ENCODE measurements at places on chromosomes 5 and 9.
A peak's percentile ranks its signal among the peaks of the same experiment; 100 is the strongest.

- DNase-seq: no peak
These were observed 60.5 kb upstream of the C9orf72 start for GRCh38 chr9:27633764-27634163.

GRCh38 chr5:134371834-134372340, 518 bp downstream of the UBE2B start:
- peak; percentile 31 for DNase-seq

- DNase-seq: no peak
These were observed 22.3 kb downstream of the FAM78A start for GRCh38 chr9:131253891-131254491.

GRCh38 chr5:179699616-179700237, 960 bp downstream of the CANX start:
- DNase-seq: no peak

DNA sequence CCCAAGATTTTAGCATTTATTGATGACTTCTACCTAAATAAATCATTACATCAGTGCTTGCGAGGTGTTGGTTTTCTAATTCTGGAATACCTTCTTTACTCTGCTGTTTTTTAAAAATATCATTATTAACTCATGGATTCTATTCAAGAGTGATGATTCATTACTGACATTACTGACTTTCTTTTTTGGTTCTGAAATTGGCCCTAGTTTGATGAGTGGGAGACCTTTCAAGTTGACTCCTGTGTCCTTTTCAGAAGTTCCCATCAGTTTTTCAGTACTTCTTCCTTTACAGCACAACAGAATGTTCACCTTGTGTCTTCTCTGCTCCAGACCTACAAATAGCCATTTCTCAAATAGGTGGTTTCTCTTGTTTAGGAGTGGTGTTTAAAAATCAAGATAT, 114.1 kb downstream of the PCSK5 start:
- no peak for DNase-seq

- no peak for DNase-seq
These were observed 76.0 kb downstream of the COL15A1 start for GRCh38 chr9:99019510-99020331.

DNA sequence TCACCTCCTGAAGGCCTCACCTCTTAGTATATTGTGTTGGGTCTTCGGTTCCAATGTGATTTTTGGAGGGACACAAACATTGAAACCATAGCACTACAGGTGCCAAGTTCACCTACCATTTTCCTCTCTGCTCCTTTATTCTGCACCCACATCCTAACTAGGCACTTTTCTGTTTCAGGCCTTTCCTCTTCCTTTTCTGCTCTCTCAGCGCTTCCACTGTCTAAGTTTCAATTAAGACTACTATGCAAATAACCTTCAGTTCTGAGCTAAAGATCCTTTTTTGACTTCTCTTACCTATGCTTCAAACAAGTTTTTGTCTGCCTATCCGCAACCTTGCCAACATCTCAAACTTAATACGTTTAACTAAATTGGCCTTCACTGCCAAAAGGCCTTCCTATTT, 25.4 kb upstream of the ZFYVE16 start:
- no peak for DNase-seq

DNA sequence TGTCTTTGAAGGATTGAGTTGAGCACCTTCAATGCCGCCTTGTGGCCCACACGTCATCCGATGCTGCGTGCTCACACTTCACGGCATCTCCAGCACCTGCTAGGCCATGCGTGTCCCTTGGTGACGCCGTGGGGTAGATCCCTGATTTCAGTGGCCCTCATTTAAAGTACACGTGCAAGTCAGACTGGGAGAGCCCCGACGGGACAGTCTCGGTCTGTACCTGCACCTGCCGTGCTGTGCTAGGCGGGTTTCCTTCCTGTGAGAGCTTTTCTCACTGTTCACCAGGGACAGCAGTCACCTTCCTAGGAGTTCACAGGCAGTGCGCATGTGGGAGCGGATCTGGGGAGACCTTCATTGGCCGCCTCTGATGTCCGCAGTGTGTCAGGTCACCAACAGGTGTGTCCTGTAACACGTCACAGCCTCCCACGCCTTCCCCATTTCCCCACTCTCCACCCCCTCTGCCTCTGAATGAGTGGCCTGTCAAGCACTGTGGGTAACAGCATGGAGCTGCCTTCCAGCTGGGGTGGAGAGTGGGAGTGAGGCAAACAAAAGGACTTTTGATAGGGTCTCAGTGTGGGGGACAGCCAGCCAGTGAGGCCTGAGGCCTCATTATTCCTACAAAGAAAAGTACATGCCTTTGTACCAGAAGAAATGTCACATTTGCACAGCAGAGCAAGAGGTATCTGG, 236.4 kb downstream of the FANCC start:
- DNase-seq: peak; percentile 49

- no peak for DNase-seq
These were observed 111.8 kb upstream of the LHFPL2 start for GRCh38 chr5:78760366-78760765.

GRCh38 chr5:53814819-53815218, 254.4 kb downstream of the NDUFS4 start:
- DNase-seq: no peak

DNA sequence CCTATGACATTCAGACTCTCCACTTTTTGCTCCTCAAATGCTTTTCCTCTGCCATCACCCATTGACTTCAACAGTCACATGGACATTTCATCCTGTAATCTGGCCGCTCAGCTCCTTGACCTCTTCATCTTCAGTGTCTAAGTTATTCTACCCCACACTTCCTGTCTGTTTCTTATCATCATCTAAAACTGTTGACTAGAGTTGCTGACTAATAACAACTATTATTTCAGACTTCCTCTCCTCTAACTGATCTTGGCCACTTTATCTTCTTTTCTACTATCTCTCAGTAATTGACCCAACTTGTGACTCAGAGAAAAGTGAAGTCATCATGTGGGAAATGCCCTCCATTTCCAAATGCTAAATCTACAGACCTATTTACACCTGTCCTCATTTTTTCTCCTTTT, 254.7 kb upstream of the TRPC7 start:
- no peak for DNase-seq

DNA sequence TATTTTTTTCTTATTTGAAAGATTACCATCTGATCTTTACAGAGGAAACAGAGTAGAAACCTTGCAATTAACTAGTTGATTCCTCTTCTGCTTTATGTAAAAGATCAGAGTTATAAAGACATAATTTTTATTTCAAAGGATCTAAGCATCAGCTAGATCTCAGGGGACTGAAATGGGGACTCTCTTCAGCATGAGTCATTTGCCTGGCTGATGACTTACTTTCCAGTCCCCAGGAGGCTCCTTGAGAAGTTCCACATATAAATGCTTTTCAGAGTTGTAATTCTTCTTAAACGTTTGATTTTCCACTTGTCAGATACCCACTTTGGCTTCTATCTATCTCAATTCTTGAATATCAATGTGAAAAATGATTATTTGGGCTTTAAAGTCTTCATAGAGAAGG, 389.4 kb downstream of the RAB3C start:
- no peak for DNase-seq

DNA sequence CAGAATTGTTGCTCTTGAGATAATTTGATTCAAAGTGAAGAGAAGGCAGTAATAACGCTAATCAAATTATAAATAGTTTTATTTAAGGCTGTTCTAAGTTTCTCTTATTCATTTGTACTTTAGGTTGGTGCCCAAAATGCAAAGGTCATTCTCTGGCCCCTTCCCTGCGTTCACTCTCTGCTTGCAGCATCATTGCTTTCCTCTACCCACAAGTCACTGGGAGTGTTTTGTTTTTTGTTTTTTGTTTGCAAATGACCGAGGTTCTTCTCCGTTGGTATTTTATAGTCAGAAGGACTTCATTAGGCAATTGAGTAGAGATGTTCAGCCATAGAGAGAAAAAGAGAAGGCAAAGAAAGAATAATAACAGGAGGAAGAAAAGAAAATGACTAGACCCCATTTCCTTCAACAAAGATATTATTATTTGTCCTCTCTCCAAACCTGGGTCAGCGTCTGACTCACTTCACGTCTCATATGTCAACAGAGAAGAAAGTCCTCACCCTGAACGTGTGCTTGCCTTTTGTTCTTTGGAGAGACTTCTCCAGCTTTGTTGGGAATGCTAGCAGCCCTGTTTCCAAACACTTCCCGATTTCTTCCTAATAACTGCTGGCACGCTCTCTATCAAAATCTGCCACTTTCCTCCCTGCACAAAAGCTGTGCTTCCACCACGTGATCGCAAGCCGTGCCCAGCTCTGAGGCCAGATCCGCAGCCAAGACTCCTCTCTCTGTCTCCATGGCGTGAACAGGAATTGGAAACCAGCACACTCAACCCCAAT, 119.8 kb downstream of the EBF1 start:
- DNase-seq: peak; percentile 24

- peak; percentile 27 for DNase-seq
These were observed 43.7 kb downstream of the STK10 start for GRCh38 chr5:172144291-172144815.

DNA sequence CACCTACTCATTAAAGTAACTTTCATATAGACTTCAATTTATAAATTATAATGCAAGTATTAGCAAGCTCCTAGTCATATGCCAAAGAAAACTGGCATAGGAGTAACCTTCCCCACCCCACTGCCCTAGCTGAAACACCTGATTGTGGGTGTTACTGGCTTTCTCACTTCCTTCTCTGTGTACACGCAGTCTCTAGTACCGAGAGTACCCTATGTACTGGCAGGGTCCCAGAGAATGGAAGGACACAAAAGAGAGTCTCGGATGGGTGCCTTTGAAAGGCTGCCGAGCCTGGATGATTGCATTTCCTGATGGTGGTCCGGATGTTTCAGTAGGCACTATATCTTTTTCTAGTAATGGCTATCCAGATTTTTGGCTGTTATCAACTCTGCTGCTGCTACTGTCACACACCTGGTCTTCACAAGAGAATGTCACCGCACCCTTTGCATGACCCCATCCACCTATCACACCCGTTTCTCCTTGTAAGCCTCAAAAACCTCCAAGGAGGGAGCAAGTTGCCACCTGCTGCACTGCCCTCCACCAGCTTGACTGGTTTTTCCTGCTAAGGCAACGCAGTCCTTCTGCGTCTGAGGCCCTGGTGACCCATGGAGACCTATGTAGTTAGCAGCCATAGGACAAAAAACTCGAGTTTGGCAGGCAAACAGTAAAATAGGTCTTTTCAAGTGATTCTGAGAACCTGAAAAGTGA, 53.8 kb upstream of the CLINT1 start:
- DNase-seq: no peak

GRCh38 chr9:130985606-130986162, 23.3 kb upstream of the LAMC3 start:
- no peak for DNase-seq

DNA sequence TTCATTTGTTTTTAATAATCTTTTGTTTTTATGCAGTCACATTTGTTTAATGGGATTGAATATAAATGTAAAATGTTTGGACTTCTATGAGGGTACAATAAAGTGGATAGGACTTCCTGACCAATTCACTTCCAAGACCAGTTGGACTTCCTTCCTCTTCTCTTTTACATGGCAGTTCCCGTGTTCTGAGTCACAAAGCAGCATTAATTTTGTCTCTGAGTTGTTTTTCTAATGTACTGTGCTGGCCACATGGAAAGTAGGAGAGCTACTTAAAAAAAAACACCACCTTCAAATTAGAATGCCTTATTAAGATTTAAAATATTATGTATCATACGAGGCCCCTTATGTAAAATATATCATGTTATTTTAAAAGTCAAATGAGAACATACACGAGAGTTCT, 87.3 kb downstream of the CCDC171 start:
- no peak for DNase-seq

GRCh38 chr5:147507480-147508126, 2.3 kb downstream of the DPYSL3 start:
- no peak for DNase-seq

DNA sequence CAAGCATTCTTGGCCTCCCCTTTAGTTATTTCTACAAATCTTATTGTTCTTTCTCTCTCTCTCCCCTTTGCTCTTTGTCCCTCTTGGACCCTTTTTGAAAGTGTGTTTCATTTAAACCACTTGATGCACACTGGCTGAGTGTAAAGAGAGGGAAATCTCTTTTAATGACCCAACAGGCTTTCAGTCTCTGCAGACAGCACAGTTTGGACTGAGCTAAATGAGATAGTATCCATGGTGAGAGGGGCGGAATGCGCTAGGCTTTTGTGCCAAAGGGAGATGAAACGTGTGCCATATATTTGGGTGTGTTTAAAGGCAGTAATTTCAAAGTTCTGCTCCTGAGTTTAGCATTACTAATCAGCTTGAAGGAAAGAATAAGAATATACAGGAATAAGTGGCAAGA, 184.9 kb downstream of the PCSK1 start:
- DNase-seq: no peak

DNA sequence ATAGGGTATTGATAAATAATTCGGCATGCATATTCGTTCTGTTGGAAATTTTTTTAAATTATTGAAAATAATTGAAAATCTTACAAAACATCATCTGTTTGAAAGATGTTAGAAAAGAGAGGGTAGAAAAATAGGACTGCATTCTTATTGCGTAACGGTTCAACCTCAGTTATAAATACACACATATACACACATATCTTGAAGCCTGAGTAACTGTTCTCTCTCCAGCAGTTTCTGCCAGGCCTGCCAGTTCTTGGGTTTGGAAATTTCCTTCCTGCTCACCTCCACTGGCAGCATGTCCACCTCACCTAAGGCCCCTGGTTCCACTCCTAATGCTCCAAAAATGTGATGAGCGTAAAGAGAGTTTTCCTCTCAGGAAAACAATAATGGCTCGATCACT, 9.1 kb downstream of the SPATA31E1 start:
- no peak for DNase-seq

GRCh38 chr5:54002779-54003178, 307.6 kb downstream of the ARL15 start:
- no peak for DNase-seq

DNA sequence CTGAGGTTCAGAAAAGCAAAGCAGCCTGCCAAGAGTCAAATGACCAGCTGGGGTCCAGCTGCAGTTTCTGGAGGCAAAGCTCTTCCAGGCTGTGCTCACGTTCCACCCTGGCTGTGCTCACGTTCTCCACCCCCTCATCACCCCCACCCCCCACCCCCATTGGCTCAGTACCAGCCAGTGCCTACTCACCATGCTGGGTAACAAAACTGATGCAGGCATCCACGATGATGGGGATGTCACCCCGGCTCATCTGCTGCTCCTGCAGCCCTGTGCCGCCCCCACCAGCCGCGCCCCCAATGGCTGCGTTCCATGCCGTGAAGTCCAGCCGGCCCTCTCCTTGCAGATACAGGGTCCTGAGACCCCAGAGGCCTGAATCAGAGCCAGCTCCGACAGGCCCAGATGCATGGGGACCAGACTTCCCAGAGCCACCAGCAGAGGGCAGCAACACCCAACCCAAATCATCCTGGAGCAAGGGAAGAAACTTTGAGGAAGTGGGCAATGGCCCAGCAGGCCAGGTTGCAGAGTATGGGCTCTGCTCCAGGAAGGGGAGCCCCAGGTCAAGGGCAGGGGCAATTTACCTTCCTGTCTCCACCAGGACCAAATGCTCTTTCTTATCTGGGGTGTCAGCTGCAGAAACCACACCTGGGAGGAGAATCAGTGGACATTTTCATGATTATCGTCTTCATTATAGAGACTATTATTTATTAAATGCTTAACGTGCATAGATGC, 13.7 kb upstream of the FCHSD1 start:
- peak; percentile 23 for DNase-seq
